CD4-positive, alpha-beta T cell (primary cell): ENCODE measurements at places on chromosomes 11 and 22. TPM values are rescaled to one million over a fixed set of nuclear protein-coding genes. Genes with fewer than 3 reads are reported as not detected.

DNA sequence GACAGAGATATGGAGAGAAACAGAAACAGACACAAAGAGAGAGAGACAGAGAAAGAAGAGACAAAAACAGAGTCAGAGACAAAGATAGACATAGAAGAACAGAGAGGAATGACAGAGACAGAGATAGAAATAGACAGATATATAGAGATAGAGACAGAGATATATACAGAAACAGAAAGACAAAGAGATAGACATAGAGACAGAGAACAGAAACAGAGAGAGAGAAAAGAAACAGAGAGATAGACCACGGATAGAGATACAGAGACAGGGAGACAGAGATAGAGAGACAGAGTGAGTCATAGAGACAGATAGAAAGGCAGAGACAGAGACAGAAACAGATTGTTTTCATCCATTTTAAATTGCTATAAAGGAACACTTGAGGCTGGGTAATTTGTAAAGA is 12.3 kb upstream of the MPEG1 start:
- no peak for DNase-seq
- no peaks in the 10 kb centered on the region for H3K27me3 ChIP-seq
- H3K4me3 ChIP-seq: no peak overlapping the region
- no peaks in the 10 kb centered on the region for H3K36me3 ChIP-seq

DNA sequence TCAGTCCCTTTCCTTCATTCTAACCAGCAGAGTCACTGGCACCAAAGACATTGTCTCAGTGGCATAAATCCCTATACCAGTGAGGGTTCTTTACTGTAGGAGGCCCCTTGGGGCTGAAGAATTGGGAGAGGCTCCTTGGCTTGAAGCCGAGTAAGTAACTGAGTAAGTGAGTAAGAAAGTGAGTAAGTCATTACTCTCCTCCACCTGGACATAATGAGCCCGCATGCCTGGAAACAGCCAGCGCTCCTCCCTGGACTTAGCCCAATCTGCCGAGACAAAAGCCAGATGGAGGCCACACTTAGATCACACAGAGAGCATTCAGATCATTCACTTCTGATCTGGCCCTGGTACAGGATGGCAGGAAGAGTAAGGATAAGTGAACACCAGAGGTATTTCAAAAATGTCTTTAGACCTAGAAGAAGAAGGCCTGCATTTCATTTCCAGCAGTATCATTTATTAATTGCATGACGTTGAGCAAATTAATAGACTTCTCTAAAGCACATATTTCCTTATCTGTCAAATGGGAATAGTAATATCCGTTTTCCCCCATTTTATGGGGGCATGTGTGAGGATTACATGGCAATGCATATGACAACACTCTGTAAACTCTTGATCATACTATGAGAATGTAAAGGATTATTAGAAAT is 8.2 kb upstream of the MICAL3 start:
- no peaks in the 10 kb centered on the region for H3K4me1 ChIP-seq
- no peak overlapping the region for H3K27ac ChIP-seq
- no peak overlapping the region for H3K4me3 ChIP-seq
- no peak for DNase-seq
- H3K36me3 ChIP-seq: no peaks in the 10 kb centered on the region
- H3K27me3 ChIP-seq: peaks cover 3% of the 10 kb centered on the region

- no peaks in the 10 kb centered on the region for H3K36me3 ChIP-seq
- no peak for DNase-seq
- H3K4me1 ChIP-seq: no peaks in the 10 kb centered on the region
- H3K4me3 ChIP-seq: no peak overlapping the region
- H3K27me3 ChIP-seq: no peaks in the 10 kb centered on the region
Observed at GRCh38 chr11:90407350-90407749, 184.5 kb upstream of the CHORDC1 start.

FGF3 gene
- not detected for total RNA-seq
